ENCODE measurements at places on chromosomes 16 and 17.

DNA sequence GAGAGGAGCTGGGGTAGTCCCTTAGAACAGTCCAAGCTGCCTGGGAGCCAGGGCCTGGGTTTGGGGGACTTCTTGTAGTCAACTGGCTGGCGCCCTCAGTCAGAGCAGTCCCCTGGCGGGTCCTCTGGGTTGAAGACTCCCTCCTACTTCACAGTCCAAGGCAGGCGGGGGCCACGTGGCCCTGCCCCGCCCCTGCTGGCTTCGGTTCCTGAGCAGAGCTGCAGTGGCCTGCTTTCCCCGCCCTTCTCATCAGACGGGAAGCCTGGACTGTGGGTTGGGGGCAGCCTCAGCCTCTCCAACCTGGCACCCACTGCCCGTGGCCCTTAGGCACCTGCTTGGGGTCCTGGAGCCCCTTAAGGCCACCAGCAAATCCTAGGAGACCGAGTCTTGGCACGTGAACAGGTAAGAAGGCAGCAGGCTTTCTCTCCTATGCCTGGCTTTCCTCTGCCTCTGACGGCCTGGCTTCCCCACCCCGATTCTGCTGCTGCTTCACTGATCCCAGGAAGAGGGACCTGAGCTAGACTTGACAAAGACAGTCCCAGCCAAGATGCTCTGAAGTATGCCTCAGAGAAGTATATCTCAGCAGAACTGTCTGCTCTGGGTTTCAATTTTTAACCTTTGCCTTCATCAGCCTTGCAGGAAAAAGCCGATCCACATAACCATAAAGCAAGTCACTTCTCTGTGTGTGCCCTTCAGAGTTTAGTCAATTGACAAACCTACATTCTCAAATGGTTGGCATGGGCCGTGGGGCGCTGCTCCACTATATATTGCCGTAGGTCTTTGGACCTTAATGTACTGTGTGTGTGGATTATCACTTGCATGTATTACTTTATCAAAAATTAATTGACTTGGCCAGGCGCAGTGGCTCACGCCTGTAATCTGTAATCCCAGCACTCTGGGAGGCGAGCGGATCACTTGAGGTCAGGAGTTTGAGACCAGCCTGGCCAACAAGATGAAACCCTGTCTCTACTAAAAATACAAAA lies 56.3 kb downstream of the SF3B3 start:
- no peak for DNase-seq

DNA sequence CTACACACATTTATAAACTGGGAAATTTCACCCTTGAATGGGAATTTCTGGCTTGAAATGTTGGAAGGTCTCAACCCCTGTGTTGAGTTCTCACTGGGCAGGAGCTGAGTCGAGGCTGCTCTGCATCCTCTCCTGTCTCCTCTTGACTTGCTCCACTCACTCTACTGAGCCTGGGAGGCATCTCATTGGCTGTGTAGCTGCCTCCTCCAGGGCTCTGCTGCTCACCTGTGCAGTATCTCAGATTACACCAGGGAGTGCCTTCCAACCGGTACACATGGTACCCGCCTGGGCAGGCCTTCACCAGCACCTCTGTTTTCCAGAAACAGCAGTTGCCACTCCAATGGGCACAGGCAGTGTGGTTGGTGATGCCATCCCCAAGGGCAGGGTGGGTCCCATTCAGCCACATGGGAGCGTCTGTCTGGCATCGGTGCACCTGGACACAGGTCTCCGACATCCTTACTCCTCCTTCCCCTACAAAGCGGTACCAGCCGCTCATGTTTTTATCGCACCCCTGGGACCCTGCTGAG lies 3.7 kb downstream of the GP2 start:
- DNase-seq = no peak

- DNase-seq = no peak
Observed at GRCh38 chr16:50310308-50311133, 44.2 kb downstream of the ADCY7 start.

- DNase-seq = no peak
Observed at GRCh38 chr17:2885733-2886132, 89.5 kb downstream of the RAP1GAP2 start.

DNA sequence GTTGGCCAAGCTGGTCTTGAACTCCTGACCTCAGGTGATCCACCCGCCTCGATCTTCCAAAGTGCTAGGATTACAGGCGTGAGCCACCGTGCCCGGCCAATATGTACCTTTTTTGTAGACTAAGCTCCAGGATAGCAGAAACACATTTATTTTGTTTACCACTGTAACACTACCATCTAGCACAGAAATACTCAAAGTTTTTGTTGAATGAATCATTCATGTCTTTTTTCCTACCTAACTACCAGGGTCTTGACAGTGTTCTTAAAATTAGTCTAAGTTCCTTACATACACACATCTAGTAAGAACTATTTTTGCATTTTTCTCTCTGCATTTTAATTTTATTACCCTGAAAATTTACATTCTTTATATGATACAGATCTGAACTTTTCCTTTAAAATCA lies 44.4 kb downstream of the AKAP10 start:
- DNase-seq = no peak

GRCh38 chr17:59342681-59343131 lies 11.3 kb downstream of the YPEL2 start:
- DNase-seq = no peak

- DNase-seq = peak; percentile 96
Observed at GRCh38 chr17:37609170-37610040, at the start of gene SYNRG. TSS of gene SYNRG (minus strand) at chr17:37609418. CDS start at chr17:37609355, 63 bp downstream.

- no peak for DNase-seq
Observed at GRCh38 chr16:75818491-75818890, 92.2 kb upstream of the CPHXL start.

- no peak for DNase-seq
Observed at GRCh38 chr17:37745801-37746426, 1.1 kb upstream of the HNF1B start.

GRCh38 chr16:48232493-48233040 lies 11.5 kb upstream of the LONP2 start:
- no peak for DNase-seq

- DNase-seq = peak; percentile 85
Observed at GRCh38 chr17:38704606-38705522, at the start of gene MLLT6. TSS of gene MLLT6 (plus strand) at chr17:38705273. CDS start at chr17:38705633, 360 bp downstream.

GRCh38 chr17:77883213-77883650 lies 75.3 kb upstream of the TNRC6C start:
- DNase-seq = no peak

- no peak for DNase-seq
Observed at GRCh38 chr17:7109461-7110322, 4.9 kb downstream of the ASGR2 start.

GRCh38 chr16:78198288-78198687 lies 98.8 kb downstream of the WWOX start:
- DNase-seq = peak; percentile 34

GRCh38 chr17:2995377-2995776 lies 68.0 kb downstream of the OR1D5 start:
- DNase-seq = no peak

DNA sequence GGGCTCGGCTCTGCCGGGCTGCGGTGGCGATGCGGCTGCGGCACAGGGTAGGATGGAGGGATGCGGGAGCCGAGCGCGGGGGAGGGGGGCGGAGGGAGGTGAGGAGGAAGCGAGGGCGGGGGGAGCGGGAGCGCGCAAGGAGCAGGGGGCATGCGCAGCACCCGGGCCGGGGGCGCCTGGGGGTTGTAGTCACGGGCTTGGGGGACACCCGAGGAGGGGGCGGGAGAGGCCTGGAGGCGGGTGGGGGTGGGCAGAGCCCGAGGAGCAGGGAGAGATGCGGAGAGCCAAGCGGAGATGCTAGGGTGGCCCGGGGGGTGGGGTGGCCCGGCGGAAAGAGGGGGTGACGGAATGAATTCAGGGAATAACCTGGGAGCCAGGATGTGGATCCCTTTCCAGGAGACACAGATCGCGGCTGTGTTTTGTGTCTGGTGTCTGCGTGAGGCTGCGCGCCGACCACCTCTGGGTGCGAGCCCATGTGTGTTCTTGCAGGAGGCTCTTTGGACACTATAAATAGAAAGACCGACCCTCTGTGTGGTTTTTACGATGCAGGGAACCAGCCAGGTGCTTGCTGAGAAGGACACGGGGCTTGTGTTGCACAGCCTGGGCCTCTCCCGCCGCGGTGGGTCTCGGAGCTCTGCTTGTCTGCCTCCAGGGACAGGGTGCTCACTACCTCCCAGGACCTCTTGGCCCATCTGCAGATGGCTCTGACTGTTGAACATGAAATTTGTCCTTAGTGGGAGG lies at the start of gene STX1B:
TSS of gene STX1B (minus strand) at position 54 of the 741 bp plus-strand sequence. CDS start 242 bp downstream, outside the sequence.
- DNase-seq = peak; percentile 4

DNA sequence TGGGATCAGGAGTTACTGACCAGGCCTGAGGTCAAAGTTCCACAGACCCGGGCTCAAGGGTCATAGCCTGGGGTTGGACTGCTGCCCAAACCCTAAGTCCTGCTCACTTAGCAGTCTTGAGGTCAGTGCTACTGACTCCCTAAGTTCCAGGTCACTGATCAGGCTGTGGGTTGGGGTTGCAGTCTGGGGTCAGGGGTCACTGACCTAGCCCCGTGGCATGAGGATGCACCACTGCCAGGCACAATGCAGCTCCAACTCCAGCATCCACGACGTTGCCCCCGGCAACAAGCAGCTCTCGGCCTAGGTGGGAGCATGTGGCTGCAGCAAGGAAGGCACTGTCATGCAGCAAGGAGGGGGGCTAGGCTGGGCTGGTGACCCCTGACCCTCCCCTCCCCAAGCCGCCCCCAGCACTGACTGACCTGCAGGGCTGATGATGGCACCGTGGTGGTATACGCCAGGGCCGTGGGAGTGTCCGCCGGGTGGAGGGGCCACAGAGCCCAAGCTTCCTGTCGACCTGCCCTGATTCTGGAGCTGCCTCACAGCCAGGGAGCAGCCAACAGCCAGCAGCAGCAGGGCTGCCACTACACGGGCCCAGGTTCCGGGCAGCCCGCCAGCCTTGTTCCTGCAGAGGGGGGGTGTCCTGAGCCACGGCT lies 1.1 kb downstream of the GGT6 start:
- no peak for DNase-seq

DNA sequence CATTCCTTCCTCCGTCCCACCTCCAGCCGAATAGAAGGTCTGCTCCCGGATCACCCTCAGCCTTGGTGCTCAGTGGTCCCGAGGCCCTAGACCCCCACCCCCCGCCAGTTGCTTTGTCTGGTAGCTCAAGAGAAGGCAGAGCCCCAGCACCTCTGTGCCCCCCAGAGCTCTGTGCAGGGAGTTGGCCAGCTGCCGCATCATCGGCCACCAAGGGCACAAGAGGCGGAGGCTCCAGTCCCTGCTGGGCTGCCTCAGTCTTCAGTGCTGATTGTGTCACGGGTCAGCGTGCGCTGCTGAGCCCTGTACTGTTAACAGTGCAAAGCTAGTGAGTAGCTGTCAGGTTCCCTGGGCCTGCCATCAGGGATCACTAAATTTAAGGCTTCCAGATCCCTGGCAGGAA lies 22.2 kb upstream of the DRG2 start:
- DNase-seq = no peak

DNA sequence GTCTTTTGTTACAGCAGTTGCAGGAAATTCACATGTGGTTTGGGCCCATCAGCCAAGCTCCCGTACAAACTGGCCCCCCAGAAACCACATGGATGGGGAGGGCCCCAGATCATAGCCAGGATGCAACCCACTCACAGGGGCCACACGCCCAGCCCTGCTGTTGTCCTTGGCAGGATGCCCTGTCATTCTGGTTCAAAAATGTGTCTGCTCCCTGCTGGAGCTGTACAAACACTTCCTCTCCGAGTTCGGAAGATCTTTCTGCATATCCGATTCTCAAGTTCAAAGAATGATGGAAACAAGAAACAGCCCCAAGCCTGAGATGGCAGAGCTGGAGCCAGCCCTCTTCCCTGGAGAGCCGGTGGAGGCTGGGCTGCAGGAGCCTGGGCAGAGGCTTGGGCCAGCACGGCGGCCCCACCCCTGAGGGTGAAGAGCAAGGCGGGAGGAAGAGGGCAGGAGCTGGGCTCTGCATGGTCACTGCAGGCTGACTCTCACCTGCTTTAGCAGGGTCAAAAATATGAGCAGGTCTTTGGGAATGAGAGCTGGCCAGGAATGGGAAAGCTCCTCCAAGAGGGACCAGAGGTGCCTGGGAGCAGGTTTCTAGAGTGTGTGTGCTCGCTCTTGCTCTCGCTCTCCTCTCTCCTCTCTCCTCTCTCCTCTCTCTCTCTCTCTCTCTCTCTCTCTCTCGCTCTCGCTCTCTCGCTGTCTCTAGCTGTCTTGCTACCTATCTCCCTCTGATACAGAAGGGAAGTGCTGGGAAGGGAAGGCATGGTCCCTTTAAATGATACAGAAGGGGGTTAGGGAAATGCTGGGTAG lies 34.7 kb upstream of the ENPP7 start:
- DNase-seq = no peak

DNA sequence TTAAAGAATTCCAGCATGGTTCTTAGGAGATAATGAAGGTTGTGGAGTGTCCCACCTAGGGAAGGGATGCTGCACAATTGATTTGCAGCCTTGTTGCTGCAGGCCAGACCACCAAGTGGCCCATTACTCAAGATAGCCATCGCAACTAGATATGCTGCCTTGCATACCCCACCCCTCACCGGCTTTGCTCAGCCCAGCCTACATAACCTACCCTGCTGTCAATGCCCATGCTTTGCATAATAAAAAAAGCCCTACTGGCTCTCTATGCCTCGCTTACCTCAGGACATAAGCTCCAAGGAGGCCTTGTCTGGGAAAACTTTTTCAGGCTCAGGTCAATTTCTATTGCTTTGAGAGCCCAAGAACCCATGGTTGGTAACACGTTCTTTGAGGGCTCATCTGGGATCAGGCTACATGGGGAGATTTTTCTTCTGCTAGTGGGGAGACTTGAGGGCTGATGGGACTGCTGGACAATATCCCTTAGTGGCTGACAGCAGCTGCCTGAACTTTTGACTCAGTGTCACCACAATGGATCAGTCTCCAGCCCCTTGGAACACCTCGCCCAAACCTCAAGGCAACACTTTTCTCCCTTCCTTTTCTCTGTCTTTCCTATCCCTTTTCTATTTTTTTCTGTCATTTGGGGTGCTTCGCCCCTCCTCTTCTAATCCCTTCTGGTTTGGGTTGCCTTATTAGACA lies 38.3 kb downstream of the SCPEP1 start:
- DNase-seq = no peak

DNA sequence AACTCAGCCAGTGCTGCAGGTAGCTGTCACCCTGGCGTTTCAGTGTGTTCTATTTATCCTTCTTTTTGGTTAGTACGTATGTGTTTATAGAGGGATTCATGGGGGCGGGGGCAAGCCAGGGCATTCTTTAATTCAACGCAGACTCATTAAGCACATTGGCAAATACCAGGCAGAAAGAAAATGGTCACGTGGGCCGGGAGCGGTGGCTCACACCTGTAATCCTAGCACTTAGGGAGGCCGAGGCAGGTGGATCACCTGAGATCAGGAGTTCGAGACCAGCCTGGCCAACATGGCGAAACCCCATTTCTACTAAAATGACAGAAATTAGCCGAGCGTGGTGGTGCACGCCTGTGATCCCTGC lies 69.1 kb downstream of the HAPSTR1 start:
- DNase-seq = no peak

- DNase-seq = no peak
Observed at GRCh38 chr16:83475108-83475507, 332.7 kb upstream of the HSBP1 start.

- no peak for DNase-seq
Observed at GRCh38 chr16:85637061-85637807, 24.1 kb downstream of the GSE1 start.

- no peak for DNase-seq
Observed at GRCh38 chr16:28524681-28525171, 14.0 kb downstream of the NUPR1 start.

GRCh38 chr16:81210807-81211206 lies 27.7 kb upstream of the BCO1 start:
- DNase-seq = no peak

Data from midbrain (tissue), 1 donor.